Renal cortical epithelial cell (primary cell): ENCODE measurements at places on chromosomes 5 and 9.

DNA sequence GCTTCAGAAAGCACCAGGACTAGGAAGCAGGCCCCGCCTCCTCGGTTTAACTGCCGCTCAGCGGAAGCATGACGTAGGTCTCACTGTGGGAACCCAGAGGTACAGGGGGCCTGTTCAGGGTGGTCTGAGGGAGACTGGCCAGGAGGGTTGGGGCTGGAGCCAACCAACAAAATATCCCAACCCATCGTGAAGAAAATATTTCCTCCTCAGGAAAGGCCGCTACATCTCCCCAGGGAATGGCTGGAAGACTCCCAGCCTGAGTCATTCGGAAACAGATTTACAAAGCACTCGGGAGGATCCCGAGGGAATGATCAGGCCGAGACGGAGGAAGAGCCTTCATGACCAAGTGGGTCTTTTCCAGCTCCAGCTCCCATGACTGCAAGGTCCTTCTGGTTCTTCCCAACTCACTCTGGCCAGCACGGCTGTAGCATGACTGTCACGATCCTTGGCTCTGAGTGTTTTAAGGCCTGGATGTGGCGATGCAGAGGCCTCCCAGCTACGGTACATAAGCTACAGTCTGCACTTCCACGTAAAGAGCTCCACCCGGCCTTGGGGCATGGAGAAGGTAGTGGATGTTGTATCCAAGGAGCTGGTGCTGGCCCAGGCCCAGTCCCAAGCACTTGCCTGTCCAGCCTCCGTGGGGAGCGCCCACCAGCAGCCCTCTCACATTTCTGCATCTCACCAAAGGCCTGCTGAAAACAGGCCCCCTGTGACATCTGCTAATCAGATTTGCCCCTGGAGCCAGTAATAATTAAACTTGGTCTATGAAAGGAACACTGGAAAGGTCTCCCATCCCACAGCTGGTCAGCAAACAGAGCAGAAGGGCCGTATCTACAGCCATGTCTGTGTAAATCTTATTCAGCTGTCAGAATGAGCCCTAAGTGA is 100.6 kb downstream of the LHFPL2 start:
- no peak for DNase-seq

GRCh38 chr5:53974021-53974420 is 336.4 kb downstream of the ARL15 start:
- no peak for DNase-seq

DNA sequence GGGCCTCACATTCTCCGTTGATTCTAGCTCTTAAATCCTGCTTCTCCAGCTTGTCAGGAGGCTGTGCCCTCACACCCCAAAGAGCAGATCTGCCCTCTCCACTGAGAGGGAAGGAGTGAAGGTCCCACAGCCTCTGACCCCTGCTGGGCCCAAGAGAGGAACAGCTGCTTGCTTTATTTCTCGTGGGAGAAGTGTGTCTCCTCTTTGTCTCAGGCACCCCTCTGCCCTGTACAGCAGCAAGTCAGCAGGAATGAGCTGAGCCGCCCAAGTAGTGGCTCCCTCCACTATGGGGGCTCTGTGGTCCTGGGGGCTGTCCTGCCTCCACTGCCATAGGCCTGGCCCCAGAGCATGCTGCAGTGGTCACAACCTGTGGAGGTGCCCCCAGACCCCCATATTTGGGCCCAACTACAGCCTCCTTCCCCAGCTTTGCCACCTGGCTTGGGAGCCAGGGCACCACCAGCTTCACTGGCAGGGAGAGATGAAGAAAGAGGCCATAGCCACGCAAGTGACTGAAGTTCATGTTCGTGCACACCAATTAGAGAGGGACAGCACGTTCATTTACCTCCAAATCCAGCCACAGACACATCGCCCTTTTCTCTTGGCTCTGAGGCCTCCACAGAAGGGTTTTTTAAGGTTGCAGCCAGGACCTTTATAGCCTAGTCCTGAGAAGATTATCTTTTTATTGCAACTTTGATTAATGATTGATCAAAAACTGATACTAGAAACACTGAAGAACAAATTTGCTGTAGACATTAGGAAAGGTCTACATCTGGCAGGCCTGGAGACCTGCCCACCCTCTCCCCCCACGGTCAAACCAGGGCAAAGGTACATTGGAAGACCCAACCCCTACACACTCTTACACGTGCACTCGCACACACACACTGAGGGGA is 27.5 kb downstream of the IRF1 start:
- DNase-seq: no peak

DNA sequence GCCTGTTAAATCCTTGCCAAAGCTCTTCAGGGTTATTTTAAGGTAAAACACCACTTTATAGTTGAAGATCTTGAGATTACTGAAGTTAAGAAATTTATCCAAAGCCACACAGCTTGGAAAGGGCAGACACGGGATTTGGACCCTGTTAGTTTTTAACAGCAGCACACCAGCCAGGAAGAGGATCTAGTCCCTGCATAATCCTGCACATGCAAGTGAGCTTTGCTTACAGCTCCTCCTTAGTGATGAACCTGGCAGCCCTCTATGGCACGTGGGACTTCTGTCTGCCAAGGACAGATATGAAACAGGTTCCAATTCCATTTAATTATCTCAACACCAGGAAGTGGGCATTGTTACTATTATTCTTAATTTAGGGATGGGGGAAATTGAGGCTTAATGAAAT is 108.7 kb downstream of the TRIM32 start:
- DNase-seq: no peak

- DNase-seq: no peak
These were observed 194.6 kb downstream of the OLFM1 start for GRCh38 chr9:135281791-135282737.
